Gastrocnemius medialis (tissue), 4 donors: ENCODE measurements at places on chromosomes 7 and 10. TPM values are rescaled to one million over a fixed set of nuclear protein-coding genes. Genes with fewer than 3 reads are reported as not detected.

Gene CRYGN
- not detected for total RNA-seq

Gene NKX1-2
- total RNA-seq: not detected

Gene C7orf33
- total RNA-seq: not detected

Gene GPR85
- 3.1 TPM for total RNA-seq

Gene SMKR1
- not detected for total RNA-seq

Gene PDCD4
- total RNA-seq: 15.6 TPM

Gene BBS9
- total RNA-seq: 3.5 TPM

DNA sequence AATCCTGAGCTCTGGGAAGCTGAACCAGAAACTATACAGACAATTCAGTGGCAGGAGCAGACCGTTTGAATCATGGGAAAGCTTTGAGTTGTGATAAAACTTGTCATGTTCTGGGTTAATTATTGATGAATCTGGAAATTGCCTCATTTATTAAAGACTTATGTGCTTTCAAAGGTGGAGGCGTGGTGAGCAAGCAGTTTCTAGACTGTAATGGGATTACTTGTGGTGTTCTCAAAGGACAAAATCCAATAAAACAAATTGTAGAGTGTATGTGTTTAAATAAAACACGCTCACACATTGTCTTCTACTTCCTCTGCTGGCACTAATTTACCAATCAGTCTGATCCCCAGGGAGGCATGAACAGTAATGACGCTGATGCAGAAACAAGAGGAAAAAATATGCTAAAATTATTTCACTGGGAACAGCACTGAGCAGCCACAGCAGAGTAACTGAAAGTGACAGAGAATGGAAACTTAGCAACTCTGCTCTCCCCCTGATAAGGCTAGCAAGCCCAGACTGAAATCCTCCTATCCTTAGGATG lies 25.1 kb downstream of the PARD3 start:
- no peaks in the 10 kb centered on the region for H3K27me3 ChIP-seq
- no peak for DNase-seq
- H3K36me3 ChIP-seq: no peaks in the 10 kb centered on the region
- peaks cover 57% of the 10 kb centered on the region for H3K4me1 ChIP-seq
- H3K27ac ChIP-seq: no peak overlapping the region

GRCh38 chr7:156378806-156379205 lies 261.8 kb upstream of the RNF32 start:
- H3K4me1 ChIP-seq: no peaks in the 10 kb centered on the region
- no peaks in the 10 kb centered on the region for H3K36me3 ChIP-seq
- DNase-seq: no peak
- no peaks in the 10 kb centered on the region for H3K27me3 ChIP-seq
- H3K4me3 ChIP-seq: no peak overlapping the region

DNA sequence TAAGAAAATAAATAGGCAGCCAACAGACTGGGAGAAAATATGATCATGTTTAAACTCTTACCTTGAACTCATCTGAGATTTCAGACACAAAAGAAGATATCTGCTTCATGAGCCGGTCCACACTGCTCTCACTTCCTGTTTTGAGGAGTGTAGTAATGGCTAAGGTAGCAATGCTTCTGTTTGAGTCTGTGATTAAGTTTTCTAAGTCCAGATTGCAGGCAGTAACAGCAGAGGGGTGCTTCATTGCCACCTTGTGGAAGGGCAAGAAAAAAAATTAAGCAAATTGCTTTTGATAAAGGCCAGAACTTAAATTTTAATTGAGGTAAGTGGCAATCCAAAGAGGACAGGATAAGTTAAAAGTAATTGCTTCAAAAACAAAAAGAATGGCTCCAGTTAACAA lies 69.1 kb downstream of the MEST start:
- H3K27me3 ChIP-seq: no peaks in the 10 kb centered on the region
- no peaks in the 10 kb centered on the region for H3K36me3 ChIP-seq
- no peak overlapping the region for H3K4me3 ChIP-seq

- H3K27ac ChIP-seq: no peak overlapping the region
- no peaks in the 10 kb centered on the region for H3K4me1 ChIP-seq
- no peak for DNase-seq
- H3K36me3 ChIP-seq: no peaks in the 10 kb centered on the region
- no peak overlapping the region for H3K4me3 ChIP-seq
Measured at GRCh38 chr7:47651355-47652317, 69.7 kb upstream of the TNS3 start.

DNA sequence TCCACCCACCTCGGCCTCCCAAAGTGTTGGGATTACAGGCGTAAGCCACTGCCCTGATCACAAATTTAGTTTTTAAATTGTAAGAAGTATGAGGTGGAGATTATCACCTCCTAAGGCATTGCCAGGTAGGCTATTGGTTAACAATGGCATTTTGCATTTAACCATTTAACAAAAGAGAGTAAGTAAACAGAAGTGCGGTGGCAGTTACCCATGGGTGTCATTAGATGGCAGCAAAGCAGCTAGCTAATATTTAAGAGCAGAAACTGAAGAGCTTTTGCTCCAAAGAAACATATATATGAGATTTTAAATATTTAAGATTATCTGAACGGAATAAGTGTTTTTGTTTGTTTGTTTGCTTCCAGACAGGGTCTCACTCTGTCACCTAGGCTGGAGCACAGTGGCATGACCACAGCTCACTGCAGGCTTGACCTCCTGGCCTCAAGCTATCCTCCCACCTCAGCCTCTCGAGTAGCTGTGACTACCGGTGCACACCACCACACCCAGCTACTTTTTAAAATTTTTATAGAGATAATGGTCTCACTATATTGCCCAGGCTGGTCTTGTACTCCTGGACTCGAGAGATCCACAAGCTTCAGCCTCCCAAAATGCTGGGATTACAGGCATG lies 325.5 kb upstream of the C7orf33 start:
- H3K4me1 ChIP-seq: no peaks in the 10 kb centered on the region
- H3K27me3 ChIP-seq: no peaks in the 10 kb centered on the region
- no peak overlapping the region for H3K27ac ChIP-seq
- no peaks in the 10 kb centered on the region for H3K36me3 ChIP-seq
- DNase-seq: no peak

DNA sequence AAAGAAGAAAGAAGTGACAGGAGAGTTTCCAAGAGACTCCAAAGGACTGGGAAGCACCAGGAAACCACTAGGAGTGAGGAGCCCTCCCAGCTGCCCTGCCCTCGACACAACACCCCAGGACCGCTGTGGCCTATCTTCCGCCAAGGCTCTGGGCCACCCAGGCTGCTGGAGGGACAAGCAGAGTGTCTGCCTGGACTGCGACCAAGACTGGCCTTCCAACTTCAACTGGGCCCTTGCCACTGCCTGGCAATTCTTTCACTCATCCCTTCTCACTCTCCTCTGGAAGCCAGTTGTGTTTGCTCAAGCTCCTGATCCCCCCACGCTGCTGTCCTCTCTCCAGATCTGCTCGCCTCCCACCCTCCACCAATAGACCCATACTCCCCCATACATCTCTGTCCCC lies 10.2 kb downstream of the KIAA1549 start:
- peaks cover 3% of the 10 kb centered on the region for H3K27me3 ChIP-seq
- no peak for DNase-seq
- no peak overlapping the region for H3K4me3 ChIP-seq
- no peak overlapping the region for H3K27ac ChIP-seq
- H3K4me1 ChIP-seq: no peaks in the 10 kb centered on the region

DNA sequence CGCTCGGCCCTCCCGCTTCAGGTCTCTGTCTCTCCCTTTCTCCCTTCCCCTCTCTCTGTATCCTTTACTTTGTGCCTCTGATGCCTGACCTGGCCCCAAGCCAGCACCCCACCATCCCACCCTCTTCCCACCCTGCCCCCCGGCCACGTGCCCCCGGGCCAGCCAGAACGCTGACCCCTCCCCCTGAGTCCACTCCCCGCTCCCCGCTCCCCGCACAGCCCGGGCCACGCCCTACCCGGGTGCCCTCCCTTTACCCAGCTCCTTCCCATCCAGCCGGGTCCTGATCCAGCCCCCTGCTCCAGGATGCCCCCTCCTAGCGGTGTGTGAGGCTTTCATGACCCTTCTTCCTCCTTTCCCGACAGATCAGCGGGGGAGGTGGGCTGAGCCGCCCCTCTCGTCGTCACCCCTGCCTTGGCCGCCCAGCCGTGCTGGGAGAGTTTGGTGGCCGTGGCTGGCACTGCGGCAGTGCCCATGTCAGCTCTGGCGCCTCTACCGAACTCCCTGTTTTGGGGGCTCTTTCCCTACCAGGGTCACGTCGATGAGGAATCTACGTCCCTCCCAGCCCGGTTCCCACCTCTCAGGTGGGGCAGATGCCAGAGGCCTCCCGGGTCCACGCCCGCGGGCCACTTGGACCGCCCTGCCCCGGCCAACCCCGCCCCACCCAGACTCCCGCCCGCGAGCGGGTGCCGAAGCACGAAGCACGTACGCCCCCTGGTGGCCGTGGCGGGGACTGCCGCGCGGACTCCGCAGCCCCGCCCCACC lies 127.4 kb downstream of the UBE2H start:
- H3K4me3 ChIP-seq: peak overlapping the region; percentile 65
- DNase-seq: peak; percentile 73

GRCh38 chr7:152931633-152932032 lies 172.1 kb downstream of the ACTR3B start:
- no peaks in the 10 kb centered on the region for H3K36me3 ChIP-seq
- H3K4me1 ChIP-seq: no peaks in the 10 kb centered on the region
- no peak overlapping the region for H3K4me3 ChIP-seq

DNA sequence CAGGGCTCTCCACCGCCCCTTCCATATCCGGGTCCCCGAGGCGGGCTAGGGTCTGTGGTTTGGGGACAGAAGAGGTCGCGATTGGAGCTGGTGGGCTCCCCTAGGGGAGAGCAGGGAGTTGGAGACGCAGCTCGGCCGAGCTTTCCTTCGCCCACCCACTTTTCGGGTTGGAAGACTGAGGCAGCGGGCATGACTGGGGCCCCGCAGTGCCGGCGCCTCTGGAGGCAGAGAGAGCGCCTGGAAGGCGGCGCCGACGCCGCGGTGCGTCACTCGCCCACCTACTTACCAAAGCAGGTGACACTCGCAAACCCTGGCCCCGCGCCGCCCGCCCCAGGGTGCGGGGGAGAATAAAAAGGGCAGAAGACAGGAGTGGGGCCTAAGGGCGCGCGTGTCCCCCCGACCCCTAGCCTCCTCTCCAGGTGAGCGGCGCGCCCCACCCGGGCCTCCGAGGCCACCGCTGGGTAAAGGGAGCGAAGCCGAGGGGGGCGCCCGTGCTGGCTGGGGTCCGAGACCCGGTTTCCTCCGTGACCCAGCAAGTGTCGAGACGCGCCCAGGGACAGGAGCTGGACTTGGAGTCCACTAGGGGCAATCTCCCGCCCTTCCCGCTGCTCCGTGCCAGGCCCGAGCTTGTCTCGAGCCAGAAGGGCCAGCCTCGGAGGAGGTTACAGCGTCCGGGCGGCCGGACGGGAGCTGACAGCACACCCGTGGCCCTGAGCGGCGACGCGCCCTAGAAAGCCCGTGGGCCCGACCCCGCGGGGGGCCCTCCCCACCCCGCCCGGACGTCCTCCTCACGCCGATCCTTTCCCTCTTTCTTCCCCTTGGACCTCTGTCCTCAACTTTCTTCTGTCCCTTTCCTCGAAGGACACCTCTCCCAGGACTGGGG lies 34.4 kb upstream of the GRID1 start:
- DNase-seq: no peak
- H3K36me3 ChIP-seq: no peaks in the 10 kb centered on the region
- H3K27me3 ChIP-seq: peaks cover 13% of the 10 kb centered on the region
- H3K27ac ChIP-seq: no peak overlapping the region
- peak overlapping the region; percentile 92 for H3K4me3 ChIP-seq
- H3K4me1 ChIP-seq: peaks cover 11% of the 10 kb centered on the region

DNA sequence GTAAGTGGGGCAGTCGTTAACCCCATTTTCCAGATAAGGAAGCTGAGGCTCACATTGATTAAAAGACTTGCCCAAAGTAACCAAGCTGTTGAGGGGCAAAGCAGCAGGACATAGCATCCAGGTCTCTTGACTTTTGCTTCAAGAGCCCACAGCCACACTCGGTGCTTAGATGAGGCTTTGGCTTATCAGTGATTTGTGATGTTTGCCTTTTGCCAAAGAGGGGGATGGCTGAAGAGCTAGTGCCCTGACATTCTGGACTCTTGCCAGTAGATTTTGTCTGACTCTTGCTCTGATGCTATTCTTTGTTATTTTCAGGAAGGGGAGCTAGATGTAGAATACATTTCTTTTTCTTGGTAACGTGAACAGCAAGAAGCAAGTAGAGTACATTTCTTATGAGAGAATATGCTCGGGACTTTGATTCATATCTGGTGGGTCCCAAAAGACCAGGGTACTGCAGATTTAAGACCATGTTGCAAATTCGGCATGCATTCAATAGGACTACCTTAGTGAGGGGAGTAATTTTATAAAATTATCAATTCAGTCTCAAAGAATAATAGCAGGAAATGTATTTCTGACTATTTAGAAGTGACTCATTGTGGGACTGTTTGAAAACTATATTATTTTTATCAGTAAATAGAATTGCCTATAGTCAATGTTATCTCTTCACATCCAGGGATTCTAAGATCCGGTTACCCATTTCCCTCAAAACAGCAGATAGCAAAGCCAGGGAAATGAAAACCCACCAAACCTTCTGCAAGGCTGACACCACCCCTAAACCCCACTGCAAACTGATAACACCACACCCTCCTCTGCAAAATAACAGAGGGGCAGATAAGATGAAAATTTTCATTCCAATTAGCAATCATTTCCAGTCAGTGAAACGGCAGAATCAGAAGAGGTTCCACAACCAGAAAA lies 180.0 kb upstream of the BMPER start:
- no peaks in the 10 kb centered on the region for H3K36me3 ChIP-seq
- DNase-seq: no peak
- no peak overlapping the region for H3K4me3 ChIP-seq

- H3K4me1 ChIP-seq: peaks cover 5% of the 10 kb centered on the region
- H3K27ac ChIP-seq: no peak overlapping the region
- H3K36me3 ChIP-seq: no peaks in the 10 kb centered on the region
- DNase-seq: no peak
- no peaks in the 10 kb centered on the region for H3K27me3 ChIP-seq
Measured at GRCh38 chr7:92762851-92763250, 73.5 kb downstream of the CDK6 start.

- H3K27me3 ChIP-seq: no peaks in the 10 kb centered on the region
- H3K36me3 ChIP-seq: no peaks in the 10 kb centered on the region
- H3K4me3 ChIP-seq: no peak overlapping the region
Measured at GRCh38 chr7:96657347-96658021, 52.2 kb downstream of the SEM1 start.

DNA sequence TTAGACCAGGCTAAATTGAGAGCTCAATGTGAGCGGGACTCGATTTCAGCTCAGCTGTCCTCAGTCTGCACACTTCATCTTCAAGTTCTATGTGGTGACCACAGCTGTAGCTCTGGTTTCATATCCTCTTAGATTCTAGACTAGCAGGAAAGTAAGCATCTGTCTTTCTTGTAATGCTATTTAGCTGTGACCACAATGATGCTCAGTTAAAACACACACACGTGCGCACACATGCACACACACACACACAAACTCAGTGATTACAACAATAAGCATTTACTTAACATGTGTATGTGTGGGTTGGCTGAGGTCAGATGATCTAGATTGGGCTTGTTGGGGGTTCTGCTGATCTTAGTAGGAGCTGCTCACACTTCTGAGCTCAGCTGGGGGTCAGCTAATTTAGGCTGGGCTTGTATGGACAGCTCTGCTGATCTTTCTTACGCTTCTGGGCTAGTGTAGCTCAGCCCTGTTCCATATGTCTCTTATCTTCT lies 82.5 kb downstream of the ZNF365 start:
- H3K4me1 ChIP-seq: no peaks in the 10 kb centered on the region
- H3K27ac ChIP-seq: no peak overlapping the region
- DNase-seq: no peak
- no peak overlapping the region for H3K4me3 ChIP-seq
- no peaks in the 10 kb centered on the region for H3K27me3 ChIP-seq

- H3K4me1 ChIP-seq: no peaks in the 10 kb centered on the region
- no peaks in the 10 kb centered on the region for H3K27me3 ChIP-seq
- H3K36me3 ChIP-seq: no peaks in the 10 kb centered on the region
- no peak overlapping the region for H3K4me3 ChIP-seq
- DNase-seq: no peak
Measured at GRCh38 chr7:45592230-45592991, 18.2 kb downstream of the ADCY1 start.
